ENCODE measurements at places on chromosomes 2 and 18.

- DNase-seq = no peak
Measured at GRCh38 chr2:177326005-177326404, 61.5 kb upstream of the NFE2L2 start.

DNA sequence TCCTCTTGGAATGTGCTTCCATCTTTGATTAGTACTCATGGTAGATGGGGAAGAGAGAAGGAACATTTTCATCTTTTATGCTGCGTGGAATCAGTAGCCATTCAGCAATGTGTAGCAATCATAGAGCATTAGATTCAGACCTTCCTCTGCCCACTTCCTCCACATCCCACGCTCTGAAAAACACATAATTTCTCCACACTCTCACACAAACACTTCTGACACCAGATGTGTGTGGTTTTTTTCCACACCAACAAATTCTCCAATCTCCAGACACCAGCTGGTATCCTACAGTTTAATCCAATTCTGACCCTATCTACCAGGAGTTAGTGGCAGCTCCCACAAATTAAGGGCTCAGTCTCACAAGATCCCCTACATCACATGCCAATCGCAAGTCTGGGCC is 103.3 kb downstream of the AOX1 start:
- DNase-seq = no peak

GRCh38 chr2:204201507-204201906 is 264.9 kb downstream of the ICOS start:
- no peak for DNase-seq

- no peak for DNase-seq
Measured at GRCh38 chr2:172082105-172082943, 3.0 kb upstream of the DLX1 start.

DNA sequence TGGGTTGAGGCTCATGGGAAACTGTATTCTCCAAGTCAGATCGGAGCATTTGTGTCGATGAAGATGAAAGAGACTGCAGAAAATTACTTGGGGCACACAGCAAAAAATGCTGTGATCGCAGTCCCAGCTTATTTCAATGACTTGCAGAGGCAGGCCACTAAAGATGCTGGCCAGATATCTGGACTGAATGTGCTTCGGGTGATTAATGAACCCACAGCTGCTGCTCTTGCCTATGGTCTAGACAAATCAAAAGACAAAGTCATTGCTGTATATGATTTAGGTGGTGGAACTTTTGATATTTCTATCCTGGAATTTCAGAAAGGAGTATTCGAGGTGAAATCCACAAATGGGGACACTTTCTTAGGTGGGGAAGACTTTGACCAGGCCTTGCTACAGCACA is 336.6 kb downstream of the PAX3 start:
- DNase-seq = no peak

DNA sequence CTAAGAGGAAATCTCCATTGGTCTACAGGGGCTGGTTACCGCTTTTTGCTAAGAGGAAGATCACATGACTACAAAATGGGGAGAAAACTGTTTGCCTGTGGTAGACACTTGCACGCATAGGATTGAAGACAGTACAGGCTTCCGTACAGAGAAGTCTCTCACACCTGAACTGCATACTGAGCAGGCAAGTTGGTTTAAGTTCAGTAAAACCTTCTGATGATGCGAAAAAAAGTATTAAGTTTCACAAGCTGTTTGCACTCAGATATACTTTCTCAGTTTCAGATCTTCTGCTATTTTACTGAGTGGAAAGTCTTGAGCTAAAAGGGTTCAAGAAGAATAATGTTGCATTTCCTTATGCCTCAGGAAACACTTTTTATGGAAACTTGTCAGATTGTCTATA is 292.2 kb upstream of the MC4R start:
- DNase-seq = no peak

- no peak for DNase-seq
Measured at GRCh38 chr2:143787674-143788073, 658.5 kb downstream of the ARHGAP15 start.

DNA sequence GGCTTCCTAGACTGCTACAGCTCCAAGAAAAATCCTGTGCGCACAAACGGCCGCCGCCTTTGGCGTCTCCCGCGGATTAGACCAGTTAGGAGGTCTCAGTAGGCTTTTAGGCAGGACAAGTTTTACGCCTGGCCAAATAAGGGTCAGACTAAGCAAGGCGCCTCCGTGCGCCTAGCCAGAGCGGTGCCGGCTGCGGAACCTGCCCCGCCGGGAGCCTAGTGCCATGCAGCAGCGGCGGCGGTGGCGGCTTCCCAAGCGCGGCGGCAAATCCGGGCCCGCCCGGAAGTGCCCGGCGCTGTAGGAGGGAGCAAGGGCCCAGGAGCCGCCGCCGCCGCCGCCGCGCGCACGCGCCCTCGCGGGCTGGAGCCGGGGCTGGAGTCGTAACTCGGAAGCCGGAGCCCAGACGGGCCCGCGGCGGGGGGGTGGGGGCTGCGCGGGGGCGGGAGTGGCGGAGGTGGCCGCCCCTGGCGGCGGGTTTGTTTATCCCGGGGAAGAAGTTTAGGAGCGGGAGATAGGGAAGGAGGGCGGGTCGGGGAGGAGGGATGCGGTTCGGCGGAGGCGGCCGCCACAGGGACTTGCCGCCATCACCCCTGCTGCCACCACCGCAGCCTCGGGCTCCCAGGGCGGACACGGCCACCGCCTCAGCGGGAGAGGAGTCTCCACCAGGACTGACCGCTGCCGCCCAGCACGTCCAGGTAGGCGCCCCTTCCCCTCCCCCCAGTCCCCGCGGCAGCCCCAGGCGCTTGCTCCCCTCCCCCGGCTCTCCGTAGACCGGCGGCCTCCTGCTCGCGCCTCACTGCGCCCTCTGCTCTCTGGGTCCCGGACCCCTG is at the start of gene SPOPL:
Gene SPOPL (plus strand): TSS at position 346 of the 830 bp plus-strand sequence. CDS start 48,447 bp downstream, outside the sequence.
- peak; percentile 85 for DNase-seq

DNA sequence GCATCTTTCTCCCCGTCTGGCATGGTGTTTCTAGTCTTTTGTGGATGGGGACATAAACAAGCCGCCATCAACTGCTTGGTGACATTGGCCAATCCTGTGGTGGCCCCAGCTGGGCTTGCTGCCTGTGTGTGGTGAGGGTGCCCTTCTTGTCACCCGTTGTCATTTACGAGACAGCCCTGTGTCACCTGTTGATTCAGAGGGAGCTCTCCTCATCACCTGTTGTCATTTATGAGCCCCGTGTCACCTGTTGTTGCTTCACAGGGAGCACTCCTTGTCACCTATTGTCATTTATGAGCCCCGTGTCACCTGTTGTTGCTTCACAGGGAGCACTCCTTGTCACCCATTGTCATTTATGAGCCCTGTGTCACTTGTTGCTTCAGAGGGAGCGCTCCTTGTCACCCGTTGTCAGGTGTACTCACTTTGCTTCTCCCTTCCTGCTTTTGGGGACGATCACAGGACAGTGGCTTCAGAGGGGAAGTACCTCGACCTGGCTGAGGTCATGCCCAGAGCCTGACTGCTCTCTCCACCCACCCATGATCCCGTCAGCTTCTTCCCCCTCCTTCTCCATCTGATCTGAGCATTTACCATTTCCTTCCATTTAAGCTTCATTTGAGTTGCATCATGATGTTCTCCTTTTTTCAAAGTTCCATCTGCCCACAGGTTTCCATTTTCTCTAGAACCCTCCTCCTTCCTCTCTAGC is 29.1 kb downstream of the HPCAL1 start:
- DNase-seq = peak; percentile 64

- DNase-seq = no peak
Measured at GRCh38 chr2:173171924-173172643, 96.4 kb downstream of the MAP3K20 start.

GRCh38 chr2:96747061-96747617 is 7.3 kb upstream of the LMAN2L start:
- no peak for DNase-seq

DNA sequence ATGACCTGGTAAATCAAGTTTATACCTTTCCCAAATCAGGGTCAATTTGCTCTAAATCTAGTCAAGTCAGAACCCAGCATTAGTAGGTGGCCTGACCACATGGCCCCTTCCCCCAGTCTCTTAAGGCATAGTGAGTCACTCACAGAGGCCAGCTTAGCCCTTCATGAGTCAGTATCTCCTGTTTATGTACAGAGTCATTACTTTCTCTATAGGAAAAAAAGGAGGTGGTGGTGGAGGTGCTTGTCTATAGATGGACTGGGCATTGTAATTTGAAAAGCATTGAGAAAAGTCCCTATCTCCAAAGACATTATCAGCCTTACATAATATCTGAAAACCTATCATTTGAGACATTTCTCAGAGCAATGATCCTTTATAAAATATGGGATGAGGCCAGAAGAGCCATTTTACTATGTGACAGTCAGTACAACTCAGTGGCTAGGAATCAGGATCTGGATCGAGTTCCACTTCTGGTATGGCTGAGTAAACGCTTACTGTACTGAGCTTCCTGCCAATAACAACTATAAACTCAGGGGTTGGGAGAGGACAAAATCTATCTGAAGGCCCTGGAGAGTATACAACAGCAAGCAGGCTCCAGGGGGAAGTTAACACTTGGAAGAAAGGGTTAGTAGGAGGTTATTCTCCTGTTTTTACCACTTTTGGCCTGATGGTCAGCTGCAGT is 22.5 kb upstream of the SIGLEC15 start:
- no peak for DNase-seq

GRCh38 chr2:144472046-144472412 is 47.9 kb downstream of the ZEB2 start:
- no peak for DNase-seq

DNA sequence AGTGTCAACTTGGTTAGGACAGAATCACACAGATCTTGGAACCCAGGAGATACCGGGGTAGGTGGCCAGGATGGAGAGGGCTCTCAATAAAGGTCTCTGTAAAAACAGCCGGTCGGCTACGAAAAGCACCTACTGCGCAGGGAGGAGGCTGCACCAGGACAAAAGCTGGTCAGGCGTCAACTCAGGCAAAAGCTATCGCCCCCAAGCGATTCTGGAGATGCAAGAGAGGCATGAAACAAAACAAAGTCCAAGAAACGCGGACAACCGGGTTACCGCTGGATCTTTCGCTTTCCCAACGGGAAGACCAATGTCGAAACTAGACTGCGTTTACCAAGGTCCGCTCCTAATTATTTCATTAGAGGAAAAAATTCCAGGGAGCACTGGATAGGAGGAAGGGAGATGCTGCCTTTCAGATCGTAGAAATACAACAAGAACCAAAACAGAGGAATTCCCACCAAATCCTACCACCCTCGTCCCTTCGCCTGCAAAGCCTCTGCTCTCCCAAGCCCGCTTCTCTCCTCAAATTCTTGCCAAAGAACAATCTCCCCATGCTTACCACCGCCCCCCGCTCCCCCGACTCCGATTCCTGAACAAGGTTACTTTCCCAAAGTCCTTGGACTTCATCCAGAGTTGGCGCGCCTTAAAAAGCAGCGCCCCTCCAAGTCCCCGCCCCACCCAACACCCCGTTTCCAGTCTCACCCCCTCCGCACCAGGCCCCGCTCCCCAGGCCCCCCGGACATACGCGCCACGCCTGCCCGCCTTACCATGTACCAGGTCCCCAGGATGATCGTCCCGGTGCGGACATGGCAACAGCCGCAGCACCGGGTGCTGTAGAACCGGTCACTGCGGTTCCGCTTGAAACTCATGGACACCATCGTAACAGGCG is 539 bp downstream of the LAPTM4A start:
- peak; percentile 32 for DNase-seq

DNA sequence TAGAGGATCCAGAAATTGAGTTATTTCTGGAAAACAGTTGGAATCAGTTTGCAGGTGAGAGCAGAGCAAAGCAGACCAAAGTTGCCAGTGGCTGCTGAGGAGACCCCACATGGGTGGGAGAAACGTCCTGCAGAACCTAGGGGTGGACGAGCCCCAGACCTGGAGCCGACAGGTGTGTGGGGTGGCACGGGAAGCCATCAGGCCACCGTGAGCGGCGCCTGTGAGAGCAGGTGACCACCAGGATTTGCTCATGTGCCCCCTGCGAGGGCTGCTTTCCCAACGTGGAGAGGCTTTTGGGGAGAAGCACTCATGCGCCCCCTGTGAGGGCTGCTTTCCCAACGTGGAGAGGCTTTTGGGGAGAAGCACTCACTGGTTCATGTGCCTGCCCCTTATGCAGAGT is 116.8 kb upstream of the NFATC1 start:
- DNase-seq = no peak

- no peak for DNase-seq
Measured at GRCh38 chr2:190519975-190520767, 14.4 kb downstream of the NEMP2 start.

DNA sequence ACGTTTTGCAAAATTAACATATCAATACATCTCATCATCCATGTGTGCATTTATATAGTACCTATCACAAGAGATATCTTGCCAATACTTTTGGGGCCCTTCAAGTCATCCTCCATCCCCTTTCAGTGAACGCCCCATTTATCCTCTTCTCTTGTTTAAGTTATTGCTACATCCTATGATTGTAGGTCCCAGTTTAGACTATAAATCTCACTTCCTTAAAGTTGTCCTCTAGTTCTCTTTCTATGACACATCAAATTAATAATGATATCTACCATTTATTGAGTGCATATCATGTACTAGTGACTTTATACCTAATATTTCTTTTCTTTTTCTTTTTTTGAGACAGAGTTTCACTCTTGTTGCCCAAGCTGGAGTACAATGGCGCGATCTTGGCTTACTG is 28.8 kb upstream of the FBXO11 start:
- DNase-seq = no peak

DNA sequence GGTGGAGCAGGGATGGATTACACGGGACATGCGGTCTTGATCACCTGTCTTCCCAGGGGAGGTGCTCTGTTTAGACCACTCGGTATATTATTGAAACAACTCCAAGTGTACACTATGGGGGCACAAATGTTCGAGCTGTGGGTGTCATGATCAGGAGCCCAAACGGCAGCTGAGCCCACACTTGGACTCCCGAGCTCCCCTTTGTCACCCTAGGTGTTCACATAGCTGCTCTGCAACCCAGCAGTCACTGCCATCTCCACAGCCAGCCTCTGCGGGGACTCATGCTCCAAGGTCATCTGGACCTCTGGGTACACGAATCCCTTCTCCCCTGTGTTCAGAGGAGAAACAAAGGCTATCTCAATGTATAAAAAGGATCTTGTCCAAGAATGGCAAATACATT is 46.0 kb downstream of the CAPN13 start:
- DNase-seq = no peak

DNA sequence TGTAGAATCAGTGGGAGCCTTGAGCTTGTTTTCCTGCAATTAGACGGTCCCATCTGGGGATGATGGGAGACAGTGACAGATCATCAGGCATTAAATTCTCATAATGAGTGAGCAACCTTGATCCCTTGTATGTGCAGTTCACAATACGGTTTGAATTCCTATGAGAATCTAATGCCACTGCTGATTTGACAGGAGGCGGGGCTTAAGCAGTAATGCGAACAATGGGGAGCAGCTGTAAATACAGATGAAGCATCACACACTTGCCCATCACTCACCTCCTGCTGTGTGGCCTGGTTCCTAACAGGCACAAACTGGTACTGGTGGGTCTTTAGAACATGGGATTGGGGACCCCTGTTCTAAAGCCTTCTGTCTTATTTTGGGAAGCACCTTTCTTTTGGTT is 17.9 kb upstream of the NYAP2 start:
- DNase-seq = no peak

- DNase-seq = no peak
Measured at GRCh38 chr2:71505770-71506140, 52.4 kb downstream of the DYSF start.

DNA sequence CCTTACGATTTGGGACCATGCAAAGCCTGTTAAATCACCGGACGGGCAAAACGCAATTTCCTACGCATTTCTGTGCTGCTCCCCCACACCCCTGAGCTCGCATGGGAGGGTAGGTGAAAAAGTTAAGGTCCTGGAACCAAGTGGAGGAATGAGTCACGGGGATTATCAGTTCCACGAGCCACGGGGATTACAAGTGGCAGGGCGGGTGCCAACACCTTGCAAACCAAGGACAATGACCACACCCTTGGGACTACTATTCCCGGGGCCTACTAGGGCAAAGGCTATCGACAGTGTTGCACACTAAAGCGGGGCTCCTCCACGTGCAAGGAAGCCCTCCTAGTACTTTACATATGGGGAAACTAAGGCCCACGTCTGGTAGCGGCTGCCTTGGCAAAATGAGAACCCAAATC is 447 bp downstream of the RETSAT start:
- DNase-seq = peak; percentile 12
